ENCODE measurements at places on chromosomes 12 and 14.

- no peak for DNase-seq
Measured at GRCh38 chr12:109714913-109715244, 1.3 kb downstream of the FAM222A start.

- DNase-seq: no peak
Measured at GRCh38 chr14:76806446-76806845, 6.2 kb downstream of the ANGEL1 start.

DNA sequence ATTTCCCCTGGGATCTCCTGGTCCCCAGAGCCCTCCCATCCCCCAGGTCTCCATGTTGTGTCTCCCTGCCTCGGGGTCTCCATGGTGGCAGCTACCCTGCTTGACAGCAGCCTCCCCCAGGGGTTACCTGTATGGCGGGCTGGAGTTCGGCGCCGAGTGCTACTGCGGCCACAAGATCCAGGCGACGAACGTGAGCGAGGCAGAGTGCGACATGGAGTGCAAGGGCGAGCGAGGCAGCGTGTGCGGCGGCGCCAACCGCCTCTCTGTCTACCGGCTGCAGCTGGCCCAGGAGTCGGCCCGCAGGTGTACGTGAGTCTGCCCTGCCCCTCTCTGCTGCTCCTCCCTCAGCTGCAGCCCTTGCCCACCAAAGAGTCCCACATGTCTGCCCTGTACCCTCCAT is 80.9 kb downstream of the WSCD2 start:
- DNase-seq: no peak

GRCh38 chr14:89236851-89237250 is 180.2 kb downstream of the FOXN3 start:
- no peak for DNase-seq

GRCh38 chr12:27747111-27747820 is 32.8 kb upstream of the KLHL42 start:
- no peak for DNase-seq

GRCh38 chr12:131494216-131494615 is 216.7 kb upstream of the SFSWAP start:
- DNase-seq: no peak

GRCh38 chr12:89111964-89112363 is 240.3 kb downstream of the DUSP6 start:
- no peak for DNase-seq

GRCh38 chr12:1517007-1517406 is 77.4 kb downstream of the FBXL14 start:
- DNase-seq: no peak

DNA sequence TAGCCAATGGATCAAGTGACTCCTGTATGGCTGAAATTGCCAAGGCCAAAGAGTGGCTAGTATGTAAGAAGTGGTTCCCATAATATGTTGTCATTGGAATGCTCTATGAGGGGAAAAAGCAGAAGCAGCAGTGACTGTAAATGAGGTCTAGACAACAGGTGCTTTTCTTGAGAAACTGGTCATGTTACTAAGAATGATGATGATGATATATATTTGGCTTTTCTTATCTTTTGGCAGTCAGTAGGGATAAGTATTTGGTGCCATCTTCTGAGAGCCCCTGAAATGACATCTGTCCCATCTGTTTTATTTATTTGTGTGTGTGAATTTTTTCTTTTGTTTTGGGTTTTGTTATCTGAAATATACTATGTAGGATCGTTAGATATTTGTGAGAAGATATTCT is 141.7 kb downstream of the SYT1 start:
- DNase-seq: no peak

GRCh38 chr14:49480979-49481498 is 105.1 kb downstream of the RPS29 start:
- no peak for DNase-seq

DNA sequence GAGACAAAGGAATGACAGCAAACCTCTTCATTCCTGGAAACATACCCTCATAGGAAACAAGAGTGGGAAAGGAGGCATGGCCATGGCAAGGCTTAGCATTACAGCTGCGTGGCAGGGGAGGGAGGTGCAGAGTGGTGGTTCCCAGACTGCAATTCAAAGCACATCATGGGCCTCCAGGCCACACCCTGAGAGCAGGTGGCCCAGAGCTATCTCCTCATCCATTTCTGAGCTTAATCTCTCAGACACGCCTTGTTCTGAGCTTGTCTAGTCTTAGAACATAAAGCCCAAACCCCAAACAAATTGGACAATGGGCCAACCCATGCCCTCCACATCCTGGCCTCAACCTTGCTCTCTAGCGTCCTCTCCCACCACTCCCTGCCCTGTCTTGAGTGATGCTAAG is 5.9 kb upstream of the KRT3 start:
- no peak for DNase-seq

Data from nucleus accumbens (tissue), 56 donors.